ENCODE measurements at places on chromosomes 7 and 10. TPM values are rescaled to one million over a fixed set of nuclear protein-coding genes. Genes with fewer than 3 reads are reported as not detected.
A peak's percentile ranks its signal among the peaks of the same experiment; 100 is the strongest.

FAM20C gene
- 27.1 TPM for total RNA-seq

DNA sequence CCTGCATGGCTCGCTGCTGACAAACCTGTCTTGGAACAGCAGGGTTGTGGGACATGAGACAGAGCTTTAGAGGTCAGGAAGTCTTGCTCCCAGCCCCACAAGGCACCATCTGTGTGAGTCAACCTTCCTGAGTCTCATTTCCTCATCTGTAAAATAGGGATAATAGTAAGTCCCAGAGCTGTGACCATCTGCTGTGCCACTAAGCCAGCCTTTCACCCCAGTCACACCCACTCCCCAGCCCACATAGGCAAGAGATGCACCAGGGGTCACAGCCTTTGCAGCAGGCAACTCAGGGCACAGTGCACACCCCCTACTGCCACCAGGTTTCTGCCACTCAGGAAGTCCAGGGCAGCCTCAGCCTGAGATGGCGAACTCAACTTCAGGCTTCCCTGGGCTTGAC lies 29.4 kb upstream of the CDH23 start:
- DNase-seq = peak; percentile 10

LHFPL3 gene
- not detected for total RNA-seq

CNNM1 gene
- not detected for total RNA-seq

DNA sequence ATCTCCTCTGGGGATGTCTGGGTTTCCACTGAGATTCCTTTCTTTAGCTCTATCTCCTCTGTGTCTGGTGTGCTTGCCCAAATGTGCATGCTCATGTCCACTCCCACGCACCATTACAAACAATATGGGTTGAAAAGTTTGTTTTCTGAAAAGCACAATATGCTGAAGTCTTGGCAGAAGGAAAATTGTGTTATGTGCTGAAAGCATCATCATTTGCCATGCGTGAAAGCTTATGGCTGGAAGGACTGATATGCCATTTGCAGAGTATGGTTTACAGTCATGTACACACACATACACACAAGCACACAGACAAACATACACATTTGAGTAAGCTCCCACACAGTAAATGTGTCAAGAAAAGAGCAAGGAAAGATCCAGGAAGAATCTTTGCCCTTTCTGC lies 231.6 kb downstream of the SORCS3 start:
- DNase-seq = no peak

DNA sequence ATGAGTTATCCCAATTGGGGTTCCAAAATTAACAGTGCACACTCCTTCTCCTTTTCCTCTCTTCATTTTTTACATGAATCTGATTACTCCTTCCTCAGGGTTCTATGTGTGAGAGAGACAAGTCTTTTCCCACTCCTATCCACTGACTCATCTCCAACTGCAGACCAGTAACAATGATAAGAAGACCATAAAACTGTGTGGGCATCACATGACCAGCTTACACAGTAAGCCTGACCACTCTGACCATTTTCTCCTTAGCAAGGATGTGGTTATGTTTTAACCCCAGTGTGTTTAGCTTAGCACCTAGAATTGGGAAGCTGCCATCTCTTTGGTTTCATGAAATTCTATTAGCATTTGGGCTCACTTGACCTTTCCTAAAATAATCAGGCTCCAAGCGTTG lies 145.0 kb upstream of the CALCR start:
- DNase-seq = peak; percentile 96

DNA sequence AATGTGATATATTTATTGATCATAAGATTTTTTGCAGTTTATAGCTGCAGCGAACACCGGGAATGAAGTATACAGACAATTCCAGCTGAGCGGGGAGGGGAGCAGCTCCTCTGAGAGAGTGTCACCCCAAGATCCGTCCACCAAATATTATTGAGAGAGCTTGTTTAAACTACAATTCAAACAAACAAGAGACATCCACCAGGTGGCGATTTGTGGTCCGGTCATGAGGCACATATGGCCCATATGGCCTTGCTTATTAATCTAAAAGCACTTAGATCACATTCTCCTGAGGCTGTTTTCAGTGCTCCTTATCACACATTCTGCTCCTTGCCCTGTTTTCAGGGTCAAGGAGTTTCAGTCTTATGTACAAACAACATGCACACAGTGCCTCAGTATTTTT lies 83.1 kb downstream of the THSD7A start:
- DNase-seq = no peak

GRCh38 chr7:81284576-81284975 lies 365.7 kb upstream of the SEMA3C start:
- peak; percentile 75 for DNase-seq

DNA sequence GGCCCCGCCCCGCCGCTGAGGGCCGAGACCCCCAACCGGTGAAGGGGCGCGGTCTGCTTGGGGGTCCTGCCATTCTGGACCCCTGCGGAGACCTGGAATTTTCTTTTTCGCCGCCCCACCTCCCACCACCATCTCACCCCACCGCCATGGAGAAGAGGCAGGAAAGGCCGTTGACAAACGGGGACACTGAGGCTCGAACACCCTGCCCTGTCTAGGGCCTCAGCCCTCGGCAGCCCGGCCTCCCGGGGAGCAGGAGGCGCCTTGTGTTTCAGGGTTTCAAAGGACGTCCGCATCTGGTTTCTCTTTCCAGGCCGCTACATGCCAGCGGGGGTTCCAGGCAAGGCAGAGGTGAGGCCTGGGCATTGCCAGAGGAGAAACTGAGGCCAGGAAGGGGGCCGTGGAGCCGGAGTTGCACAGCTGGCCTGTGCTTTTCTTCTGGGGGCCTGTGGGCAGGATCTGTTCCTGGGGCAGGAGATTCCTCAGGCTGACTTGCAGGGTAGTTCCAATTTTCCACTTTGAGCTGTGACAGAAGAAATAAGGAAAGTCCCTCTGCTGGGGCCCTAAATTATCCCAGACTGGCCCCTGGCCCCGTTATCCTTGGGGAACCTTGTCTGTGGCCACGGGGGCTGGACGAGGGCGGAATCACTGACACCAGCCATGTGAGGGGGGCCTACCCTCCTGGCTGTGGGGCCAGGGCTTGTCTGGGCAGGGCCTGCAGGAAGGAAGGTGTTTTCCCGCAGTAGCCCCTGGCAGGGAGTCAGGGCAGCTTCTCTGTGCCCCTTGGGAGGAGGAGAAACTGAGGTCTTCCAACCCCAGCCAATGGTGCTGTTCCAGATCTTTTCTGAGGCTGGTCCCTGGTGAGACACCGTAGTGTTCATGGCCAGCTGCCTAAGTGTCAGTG lies 900 bp upstream of the MICALL2 start:
- no peak for DNase-seq

DNA sequence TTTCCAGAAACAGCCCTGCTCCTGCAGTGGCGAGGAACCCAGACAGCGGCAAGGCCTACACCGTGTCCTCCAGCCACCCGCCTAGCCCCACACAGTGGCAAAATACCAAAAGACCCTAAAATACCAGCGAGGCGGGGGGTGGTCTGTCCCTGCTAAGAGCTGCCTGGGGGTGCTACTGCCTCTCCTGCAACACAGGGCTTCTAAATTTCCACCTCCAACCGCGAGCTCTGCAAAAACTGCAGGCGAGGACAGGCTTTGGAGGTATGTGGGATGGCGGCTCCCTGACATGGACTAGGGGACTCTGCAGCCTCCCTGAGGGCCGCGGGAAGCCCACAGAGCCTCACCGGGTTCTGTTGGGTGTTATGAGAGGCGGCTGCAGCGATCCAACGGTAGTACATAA lies 122.3 kb downstream of the WDR37 start:
- no peak for DNase-seq

DNA sequence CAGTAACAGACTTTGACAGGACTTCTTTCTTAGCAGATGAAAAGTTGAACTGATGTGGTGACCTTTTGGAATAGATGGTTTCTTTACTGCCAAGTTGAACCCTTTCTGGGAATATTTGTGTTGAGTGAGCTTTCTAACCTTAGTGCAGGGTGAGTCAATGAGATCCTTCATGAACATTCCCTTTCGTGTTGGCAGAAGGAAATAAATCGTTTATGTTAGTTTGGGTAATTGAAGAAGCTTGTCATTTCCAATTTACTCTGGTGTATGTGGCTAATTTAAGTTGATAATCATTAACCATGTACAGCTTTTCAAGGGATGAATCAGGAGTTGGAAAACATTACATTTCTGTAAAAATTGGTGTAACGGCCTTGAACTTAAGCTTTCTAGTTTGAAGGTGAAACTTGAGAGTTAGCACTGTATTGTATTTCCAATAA lies 43.4 kb downstream of the PTTG1IP2 start:
- no peak for DNase-seq

All from A172 (cell line).